Coronary artery (tissue), 2 donors: ENCODE measurements at places on chromosomes 2 and 18.

DNA sequence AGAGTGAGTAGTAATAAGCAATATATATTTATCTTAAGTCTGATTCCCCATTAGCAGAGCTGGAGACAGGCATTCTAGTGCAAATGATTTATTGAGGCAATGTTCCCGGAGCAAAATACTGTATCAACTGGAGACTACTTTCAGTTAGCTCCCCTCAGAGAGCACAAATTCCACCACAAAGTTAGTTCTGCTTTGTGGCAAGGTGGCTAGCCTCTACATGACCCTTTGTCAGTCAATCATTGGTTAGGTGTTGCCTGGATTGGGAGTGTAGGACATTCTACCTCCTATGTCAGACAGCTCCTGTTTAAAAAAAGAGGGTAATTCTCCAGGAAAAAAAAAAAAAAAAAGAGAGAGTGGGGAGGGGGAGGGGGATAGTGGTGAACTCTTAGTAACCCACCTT, 402.2 kb downstream of the NR4A2 start:
- no peak for DNase-seq

GRCh38 chr2:41937464-41937906, 110.3 kb upstream of the PKDCC start:
- no peak for DNase-seq

GRCh38 chr18:57223144-57223870, 76.4 kb downstream of the BOD1L2 start:
- DNase-seq, result no peak

DNA sequence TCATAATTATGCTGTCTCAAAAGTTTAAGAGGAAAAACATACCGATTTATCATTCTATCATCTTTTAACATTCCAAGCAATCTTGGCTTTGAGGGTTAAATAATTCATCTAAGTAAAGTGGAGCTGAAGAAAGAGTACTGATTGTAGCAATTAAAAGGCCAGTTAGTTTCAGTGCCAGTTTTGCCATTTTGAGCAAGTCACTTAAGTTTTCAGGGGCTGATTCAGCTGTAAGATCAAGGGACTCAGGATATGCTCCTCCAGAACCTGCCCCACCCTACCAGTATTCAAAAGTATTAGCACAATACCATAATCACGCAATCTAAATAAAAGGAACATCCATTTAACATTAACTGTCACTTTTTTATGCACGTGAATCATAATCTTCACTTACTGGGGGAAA, 1.9 kb downstream of the SS18 start:
- DNase-seq, result no peak

- DNase-seq, result no peak
Observed at GRCh38 chr2:74009577-74009976, 24.9 kb downstream of the TET3 start.

DNA sequence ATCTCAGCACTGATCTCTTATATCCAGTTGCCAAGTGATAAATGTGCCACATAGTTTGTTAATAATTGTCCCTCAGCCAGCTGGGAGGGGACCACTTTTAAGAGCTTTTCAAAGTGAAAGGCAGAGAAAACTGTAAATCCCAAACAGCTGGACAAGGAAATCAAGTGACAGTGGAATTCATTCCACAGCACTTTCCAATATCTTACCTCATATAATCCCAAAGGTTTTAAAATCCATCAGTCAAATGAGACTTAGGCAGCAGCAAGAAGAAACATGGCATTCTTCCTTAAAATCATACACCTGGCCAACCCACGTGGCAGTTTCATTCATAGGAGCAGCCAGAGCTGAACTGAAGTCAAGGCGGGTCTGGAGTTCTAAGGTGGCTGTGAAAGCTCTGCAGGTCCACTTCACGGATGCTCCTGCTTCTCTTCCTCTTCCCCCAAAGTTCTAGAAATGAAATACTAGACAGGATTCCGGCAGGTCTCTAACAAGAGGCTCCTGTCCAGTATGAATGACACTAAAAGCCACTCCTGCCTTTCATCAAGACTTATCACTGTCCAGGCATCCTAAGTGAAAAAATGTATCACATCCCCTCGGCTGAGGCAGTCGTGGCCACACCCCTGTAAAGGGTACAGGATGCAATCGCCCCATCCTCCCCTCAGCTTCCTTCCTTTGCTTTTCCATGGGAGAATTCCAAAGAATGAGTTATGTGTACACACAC, 190.4 kb upstream of the STK17B start:
- no peak for DNase-seq

- DNase-seq, result no peak
Observed at GRCh38 chr2:159497847-159498246, 118.5 kb downstream of the BAZ2B start.
